Stimulated activated CD4-positive, alpha-beta T cell treated with anti-CD3 and anti-CD28 coated beads, Interleukin-15, amount 100 ng/mL, for 1 hour (primary cell): ENCODE measurements at places on chromosomes 5 and 9.

DNA sequence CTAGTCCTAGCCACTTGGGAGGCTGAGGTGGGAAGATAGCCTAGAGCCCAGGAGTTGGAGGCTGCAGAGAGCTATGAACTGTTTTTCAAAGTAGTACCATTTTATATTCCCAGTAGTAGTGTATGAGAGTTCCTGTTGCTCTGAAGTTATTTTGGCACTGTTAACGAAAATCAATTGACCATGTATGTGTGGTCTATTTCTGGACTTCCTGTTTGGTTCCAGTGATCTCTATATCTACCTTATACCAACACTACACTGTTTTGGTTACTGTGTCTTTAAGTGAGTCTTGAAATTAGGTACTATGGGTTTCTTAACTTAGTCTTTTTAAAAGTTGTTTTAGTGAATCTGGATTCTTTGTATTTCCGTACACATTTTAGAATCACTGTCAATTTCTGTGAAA, 13.6 kb downstream of the SLF1 start:
- DNase-seq: no peak

- DNase-seq: no peak
Measured at GRCh38 chr5:15687401-15687800, 187.4 kb downstream of the FBXL7 start.

DNA sequence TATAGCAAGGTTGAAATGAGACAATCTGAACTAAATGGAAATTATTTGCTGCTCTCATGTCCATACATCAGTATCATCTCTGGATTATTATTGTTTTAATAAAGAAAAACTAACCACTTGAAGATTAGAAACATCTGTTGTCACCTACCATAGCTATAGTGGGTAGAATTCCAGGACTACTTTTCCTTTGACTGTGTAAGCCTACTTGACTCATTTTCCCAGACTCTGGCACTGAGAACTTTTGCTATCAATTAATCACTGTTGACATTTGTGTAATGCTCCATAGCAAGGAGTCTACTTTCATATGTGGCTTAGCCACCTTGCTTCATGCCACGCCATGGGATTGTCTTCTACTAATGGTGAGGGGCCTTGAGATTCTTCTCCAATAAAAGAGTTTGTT, 59.9 kb upstream of the ARRDC3 start:
- DNase-seq: no peak

DNA sequence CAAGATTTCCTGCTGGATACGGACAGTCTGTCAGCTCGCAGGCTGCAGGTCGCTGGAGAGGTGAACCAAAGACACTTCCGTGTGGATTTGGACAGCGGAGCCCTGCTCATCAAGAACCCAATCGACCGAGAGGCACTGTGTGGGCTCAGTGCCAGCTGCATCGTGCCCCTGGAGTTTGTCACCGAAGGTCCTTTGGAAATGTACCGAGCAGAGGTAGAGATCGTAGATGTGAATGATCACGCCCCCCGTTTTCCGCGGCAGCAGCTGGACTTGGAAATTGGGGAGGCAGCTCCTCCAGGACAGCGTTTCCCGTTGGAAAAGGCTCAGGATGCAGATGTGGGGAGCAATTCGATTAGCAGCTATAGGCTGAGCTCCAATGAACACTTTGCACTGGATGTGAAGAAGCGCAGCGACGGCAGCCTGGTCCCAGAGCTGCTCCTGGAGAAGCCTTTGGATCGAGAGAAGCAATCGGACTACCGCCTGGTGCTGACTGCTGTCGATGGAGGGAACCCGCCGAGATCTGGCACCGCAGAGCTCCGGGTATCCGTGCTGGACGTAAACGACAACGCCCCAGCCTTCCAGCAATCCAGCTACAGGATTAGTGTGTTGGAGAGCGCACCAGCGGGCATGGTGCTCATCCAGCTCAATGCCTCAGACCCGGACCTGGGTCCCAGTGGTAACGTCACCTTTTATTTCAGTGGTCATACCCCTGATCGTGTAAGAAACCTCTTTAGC, 658 bp downstream of the PCDHGC4 start:
- no peak for DNase-seq

- DNase-seq: no peak
Measured at GRCh38 chr5:125833398-125833797, 589.8 kb upstream of the GRAMD2B start.
